WTC11 (cell line): ENCODE measurements at places on chromosomes 6 and 20. TPM values are rescaled to one million over a fixed set of nuclear protein-coding genes. Genes with fewer than 3 reads are reported as not detected.

Gene KIAA0408
- total RNA-seq, result 7.5 to 12.2 TPM (median 9.1 TPM) in 3 replicates

Gene CASS4
- total RNA-seq, result 0.11 to 0.14 TPM (median 0.13 TPM) in 3 replicates

Gene MOCS1
- 17.6 to 20.5 TPM (median 18.5 TPM) in 3 replicates for total RNA-seq

Gene COMMD7
- total RNA-seq, result 41.8 to 42.4 TPM (median 42.3 TPM) in 3 replicates

Gene POPDC3
- total RNA-seq, result 1.7 to 2.8 TPM (median 2.7 TPM) in 3 replicates

- H3K4me3 ChIP-seq, result no peak overlapping the region
- no peak for DNase-seq
- 0 out of 2 replicates have a peak, but pooled peaks cover 2% of the 10 kb centered on the region for H3K27me3 ChIP-seq
- no peak overlapping the region for H3K27ac ChIP-seq
Measured at GRCh38 chr6:65633501-65633900, 73.5 kb downstream of the EYS start.

DNA sequence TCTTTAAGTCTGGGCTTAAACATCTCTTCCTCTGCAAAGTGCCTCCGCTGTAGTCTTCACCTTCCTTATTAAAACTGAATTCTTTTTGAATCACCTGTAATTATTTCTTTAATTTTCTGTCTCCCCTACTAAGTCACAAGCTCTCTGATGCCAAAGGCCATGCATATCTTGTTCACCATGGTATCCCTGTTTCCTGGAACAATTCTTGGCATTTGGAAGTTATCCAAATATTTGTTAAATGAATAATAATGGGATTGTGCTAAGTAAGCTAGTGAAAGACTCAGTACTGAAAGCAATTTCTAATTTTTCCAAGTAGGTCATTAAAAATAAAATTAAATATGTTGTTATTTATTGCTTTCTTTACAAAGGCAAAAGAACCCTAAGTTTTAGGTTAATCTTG, 12.2 kb downstream of the SNAP91 start:
- DNase-seq, result no peak
- H3K4me1 ChIP-seq, result peaks cover 4% of the 10 kb centered on the region; the same call in 1 of the 2 replicates
- no peak overlapping the region for H3K4me3 ChIP-seq
- H3K27me3 ChIP-seq, result no peaks in the 10 kb centered on the region

DNA sequence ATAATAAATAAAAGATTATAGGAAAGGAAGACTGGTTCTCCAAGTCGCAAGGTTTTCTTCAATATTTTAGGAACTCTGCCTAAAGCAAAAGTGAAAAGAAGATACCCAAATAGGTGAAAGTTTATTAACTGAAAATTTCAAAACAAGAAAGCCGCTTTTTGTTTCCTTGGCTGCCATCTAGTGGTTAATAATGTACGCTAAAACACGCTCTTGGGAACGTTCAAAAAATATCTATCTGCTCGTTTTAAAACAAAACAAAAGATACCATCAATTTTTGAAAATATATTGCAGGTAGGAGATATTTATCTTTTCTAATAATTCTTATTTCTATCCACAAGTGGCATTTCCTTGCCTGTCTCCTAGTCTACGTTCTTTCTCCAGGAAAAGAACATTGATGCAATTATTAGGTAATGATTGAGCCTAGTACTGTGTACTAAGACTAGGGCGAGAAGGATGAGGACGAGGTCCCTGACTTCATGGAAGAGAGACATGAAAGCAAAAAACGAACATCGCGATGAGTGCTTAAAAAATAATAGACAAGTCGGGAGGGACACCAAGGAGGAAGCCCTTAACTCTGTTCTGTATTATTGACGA, 97.2 kb downstream of the SPTLC3 start:
- H3K27me3 ChIP-seq, result no peaks in the 10 kb centered on the region; the same call in 1 of the 2 replicates
- no peak overlapping the region for H3K4me3 ChIP-seq
- no peaks in the 10 kb centered on the region for H3K36me3 ChIP-seq
- H3K27ac ChIP-seq, result no peak overlapping the region
